ENCODE measurements at places on chromosomes 13 and 19.

DNA sequence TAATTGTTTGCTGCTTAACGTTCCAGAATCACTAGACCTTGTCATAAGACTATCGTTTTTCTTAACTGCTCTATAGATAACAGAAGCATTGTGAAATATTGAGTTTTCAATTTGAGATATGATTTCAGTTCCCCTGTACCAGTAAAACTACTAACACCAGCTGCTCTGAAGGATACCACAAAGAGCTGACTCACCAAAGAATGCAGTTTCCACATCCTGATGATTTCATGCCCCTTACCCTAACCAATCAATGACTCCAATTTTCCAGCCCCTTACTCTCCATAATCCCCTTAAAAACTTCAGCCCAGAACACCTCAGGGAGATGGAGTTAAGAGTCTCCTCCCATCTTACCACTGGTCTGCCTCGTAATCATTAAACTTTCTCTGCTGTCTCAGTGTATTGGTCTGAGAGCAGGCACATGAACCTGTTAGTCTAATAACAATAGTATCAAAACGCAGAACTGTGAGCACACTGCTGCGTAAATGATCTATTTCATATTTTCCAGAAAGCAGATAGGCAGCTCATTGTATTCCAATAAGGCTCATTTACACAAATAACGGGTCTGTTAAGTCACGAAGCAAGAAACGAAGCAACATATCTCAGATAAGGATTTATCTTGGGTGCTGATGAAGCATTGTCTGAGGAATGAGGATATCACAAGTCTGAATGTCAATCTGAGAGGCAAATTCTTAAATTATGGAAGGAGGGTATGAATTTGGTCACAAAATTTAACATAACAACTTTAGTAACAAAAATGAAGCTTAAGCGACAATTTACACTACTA lies 14.1 kb upstream of the CCNA1 start:
- no peak for DNase-seq

GRCh38 chr13:111289251-111289650 lies 31.2 kb upstream of the TEX29 start:
- no peak for DNase-seq

DNA sequence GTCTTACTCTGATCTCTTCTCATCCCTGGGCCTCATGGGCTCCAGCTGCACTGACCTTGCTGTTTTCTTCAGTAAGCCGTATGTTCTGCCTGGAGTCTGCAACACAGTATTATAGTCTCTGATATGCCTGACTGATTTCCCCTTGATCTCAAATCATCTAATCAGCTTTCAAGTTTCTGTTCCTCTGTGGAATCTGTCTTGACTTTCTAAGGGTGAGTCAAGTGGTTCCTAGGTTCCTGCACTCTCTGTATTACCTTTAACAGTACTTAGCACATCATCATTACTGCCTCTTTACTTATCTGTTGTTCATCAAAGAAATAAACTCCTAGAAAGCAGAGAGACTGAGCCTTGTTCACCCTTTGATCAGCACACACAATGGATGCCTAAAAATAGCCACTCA lies 350.7 kb downstream of the LMO7 start:
- DNase-seq: no peak

DNA sequence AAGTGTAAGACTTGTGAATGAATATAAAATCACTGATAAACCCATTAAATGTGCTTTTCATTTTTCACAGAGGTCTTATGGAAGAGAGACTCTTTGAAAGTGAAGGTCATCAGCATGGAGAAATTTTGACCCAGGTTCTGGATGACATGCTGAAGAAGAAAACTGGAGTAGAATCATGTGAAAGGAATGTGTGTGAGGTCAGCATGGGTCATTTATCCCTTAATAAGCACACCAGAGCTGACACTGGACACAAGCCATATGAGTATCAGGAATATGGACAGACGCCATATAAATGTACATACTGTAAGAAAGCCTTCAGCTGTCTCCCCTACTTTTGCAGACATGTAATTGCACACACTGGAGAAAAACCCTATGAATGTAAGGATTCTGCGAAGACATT lies 29.0 kb downstream of the ZNF20 start:
- no peak for DNase-seq

DNA sequence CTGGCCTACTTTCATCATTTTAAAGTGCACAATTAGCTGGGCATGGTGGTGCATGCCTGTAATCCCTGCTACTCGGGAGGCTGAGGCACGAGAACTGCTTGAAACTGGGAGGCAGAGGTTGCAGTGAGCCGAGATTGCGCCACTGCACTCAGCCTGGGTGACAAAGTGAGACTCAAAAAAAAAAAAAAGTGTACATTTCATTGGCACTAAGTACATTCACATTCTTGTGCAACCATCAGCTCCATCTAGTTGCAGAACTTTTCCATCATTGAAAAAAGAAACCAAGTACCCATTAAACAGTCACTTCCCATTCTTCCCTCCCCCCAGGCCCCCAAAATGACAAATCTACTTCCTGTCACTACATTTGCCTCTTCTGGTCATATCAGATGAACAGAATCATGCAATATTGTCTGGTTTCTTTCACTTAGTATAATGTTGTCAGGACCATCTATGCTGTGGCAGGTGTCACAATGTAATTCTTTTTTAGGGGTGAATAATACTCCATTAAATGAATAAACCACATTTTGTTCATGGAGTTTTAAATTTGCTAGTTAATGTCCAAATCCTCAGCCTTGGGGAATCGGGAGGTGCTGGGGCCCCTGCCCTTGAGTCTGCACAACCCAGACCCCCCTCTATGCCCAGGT lies 7.4 kb upstream of the SIGLEC11 start:
- DNase-seq: no peak

DNA sequence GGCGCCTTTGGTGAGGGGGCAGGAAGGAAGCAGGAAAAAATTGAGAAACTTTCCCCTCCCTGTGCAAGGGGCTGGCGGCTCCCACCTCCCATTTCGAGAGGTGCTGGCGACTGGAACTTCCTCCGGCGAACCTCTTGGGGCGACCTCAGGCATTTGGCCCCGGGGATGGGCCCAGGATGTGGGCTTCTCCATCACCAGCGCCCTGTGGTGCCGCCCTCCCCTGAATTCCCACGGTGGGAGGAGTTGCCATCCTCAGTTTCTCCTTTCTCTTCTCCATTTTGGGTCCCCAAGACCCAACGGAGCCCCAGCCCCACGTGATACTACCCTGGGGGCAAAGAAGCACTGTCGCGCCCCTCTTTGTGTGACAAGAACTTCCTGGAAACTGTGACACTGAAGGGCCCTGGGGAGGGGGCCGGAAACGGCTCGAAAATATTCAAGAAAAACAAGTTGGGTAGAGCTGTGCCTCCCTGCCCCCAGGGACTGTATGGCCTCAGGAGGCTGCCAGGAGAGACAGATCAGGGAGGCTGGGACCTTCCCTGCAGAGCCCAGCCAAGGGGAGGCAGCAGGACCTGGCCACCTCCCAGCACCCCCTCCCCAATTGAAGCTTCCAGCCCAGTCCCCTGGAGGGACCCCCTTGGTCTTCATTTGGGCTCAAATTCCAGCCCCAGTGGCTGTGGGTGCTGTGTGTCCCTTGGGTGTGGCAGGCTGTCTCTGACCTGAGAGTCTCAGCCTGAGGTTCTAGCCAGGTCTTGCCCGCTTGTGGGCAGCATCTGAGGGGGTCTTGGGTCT lies 16.2 kb upstream of the AP1M2 start:
- DNase-seq: no peak

GRCh38 chr19:11261971-11262839 lies at the start of gene DOCK6:
DOCK6 (minus strand) TSS chr19:11262524; CDS start chr19:11262440, 84 bp downstream.
- DNase-seq: no peak

DNA sequence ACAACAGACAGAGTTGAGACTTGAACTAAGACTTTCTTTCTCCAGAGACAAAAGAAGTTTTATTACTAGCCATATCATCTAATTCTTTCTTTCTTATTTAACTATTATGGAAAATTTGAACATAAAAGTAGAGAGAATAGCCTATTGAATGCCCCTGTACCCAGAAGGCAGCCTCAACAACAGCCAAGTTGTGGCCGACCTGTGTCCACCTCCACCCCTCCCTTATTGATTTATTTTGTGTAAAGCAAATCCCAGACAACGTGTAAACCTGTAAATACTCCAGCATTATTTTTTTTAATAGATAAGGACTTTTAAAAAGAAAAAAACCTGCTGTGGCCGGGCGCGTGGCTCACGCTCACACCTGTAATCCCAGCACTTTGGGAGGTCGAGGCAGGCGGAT lies 26.1 kb upstream of the FXYD3 start:
- no peak for DNase-seq

- no peak for DNase-seq
These were observed 7.6 kb upstream of the ZNF227 start for GRCh38 chr19:44204772-44205171.

GRCh38 chr13:102002287-102002686 lies 399.6 kb downstream of the FGF14 start:
- DNase-seq: no peak

- peak; percentile 81 for DNase-seq
These were observed 801 bp downstream of the KCTD12 start for GRCh38 chr13:76885203-76886004.

DNA sequence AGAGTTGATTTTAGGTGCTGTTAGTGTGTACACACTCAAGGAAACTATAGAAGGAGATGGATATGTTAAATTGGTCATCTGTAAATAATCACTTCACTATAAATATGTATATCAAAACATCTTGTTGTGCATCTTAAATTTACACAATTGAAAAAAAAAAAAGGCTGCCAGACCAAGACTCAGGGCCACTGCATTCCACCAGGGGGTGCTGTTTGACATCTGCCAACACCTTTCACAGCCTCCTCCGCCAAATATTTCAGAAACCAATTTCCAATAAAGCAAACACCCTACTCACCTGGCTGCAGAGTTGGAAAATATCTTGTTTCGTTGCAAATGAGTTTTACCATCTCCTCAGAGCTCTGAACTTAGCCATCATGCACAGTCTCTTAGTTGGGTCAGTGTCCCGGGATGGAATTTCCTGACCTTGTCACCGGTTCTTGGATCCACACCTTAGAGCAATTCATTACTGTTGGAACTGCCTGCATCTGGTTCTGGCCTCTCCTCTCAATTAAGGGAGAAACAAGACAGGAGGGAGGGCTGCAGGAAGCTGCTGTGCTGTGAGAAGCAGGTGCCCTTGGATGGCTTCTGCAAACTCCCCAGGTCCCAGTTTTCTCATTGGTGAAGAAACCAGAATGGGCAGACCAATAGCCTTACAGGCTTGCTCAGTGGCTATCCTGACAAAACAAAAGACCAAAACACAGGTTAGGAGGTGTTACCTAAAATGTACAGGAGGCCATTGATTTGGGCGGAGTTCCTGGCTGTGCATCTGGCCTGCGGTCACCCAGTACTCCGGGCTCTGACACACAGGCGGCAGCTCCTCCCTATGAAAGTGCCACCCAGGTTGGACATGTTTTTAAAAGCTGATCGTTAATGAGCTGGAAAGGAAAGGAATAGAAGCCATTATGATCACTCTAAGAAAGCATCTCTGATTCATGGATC lies 746.6 kb downstream of the UQCRFS1 start:
- DNase-seq: peak; percentile 22

DNA sequence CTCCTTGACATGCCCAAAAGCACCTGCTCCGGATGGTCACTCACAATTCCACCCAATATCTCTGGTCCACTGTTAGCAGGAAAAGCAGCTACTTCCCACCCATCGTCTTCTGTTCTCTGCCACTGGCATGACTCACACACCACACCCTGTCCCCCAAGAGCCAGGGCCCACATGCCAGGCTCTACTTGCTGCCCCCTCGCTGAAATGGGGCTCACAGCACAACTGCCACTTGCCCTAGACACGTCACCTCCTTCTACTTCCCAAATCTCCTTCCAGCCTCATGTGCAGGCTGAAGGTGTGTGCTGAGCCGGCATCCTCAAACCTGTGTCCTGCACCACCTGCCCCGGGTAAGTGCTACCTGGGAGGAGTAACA lies 65.0 kb downstream of the TBC1D4 start:
- DNase-seq: no peak

DNA sequence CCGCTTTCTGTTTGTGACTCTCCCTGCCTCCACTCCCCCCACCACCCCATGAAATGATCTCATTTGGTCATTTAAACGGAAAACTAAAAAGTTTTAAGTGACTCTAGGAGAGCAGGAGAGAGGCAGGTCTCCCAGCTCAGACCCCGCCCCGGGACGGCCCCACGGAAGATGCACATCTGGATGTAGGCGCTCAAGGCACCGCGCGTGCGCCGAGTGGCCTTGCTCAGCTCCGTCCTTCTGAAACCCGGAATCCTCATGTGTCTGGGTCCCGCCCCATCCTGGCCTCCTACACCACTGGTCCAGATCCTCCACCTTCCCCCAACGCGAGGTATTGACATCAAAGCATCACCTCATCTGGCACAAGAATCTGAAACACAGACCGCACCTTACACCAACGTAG lies 15.7 kb upstream of the IGFL1 start:
- DNase-seq: no peak

GRCh38 chr19:35031072-35031881 lies 1.0 kb downstream of the SCN1B start:
- no peak for DNase-seq
